ENCODE measurements at places on chromosomes 7 and 10.

DNA sequence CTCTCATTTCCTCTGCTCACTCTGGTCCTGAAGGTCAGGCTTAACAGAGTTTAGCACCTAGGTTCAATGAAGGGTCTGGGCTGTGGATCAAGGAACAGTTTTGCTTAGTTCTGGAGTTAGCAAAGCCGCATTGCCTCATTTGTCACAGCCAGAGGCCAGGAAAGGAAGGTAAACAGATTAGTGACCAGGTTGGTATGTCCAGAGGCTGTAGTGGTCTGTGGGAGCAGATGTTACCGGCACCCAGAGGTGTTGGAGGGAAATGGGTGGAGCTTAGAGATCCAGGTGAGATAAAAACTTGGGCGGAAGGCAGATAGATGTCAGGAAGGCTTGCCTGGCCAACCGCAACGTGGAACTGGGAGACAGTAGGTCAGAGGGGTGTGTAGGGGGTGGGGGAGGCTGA, 36.6 kb upstream of the ZMIZ2 start:
- DNase-seq = no peak

DNA sequence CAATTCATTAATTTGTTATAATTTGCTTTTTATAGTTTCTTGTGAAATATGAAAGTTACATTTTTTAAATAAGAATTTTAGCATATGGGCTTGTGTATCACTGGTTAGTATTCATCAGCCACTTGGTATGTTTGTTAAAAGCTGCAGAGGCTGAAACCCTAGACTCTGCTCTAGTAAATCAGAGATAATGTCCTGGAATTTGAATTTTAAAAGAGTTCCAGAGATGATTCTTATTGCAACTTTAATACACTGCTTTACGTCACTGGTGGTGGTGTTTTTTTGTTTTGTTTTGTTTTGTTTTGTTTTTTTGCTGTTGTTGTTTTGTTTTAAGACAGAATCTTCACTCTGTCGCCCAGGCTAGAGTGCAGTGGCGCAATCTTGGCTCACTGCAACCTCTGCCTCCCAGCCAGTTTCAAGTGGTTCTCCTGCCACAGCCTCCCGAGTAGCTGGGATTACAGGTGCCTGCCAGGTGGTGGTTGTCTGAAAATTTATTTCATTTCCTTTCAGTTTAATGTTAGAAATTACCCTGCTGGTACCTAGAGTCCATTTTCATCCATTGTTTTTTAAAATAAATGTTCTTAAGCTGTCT, 43.8 kb downstream of the PTPN12 start:
- no peak for DNase-seq

DNA sequence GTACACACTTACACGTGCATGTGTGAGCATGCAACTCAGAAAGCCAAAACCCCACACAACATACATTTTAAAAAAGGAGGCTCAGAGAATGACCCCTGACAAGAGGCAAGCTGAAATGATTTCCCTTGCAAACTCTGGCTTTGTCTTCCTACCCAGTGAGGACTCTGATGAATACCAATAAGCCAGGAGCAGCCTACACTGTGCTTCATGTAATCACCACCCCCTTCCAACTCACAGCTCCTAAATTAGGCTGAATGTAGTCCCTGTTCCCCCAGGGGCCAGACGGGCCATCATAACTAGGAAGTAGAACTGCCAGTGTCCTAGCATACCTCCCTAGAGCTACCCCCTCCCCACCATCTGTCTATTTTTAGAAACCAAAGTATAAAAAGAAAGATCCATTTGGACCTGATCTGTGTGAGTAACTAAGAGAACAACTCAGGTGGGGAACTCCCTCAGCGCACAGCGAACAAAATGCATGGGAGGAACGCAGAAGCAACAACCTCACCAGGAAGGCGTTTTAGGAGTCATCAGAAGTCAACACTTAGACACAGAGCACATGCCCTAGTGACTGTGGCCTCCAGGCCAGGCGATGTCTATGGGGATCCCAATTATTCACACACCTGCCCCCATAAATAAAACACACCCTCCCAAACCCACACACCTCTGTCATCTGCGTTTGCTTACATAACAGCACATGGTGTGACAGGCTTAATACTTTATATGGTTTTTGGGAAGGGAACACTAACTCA, 1.9 kb downstream of the DGKI start:
- no peak for DNase-seq

- no peak for DNase-seq
These were observed 307.9 kb downstream of the PARD3 start for GRCh38 chr10:34507217-34507616.

- no peak for DNase-seq
These were observed 136.4 kb downstream of the WNT2 start for GRCh38 chr7:117186218-117187010.

GRCh38 chr7:30175636-30176147, 40.9 kb downstream of the MTURN start:
- DNase-seq = no peak
